GM13976 (cell line): ENCODE measurements at places on chromosomes 5 and 9.
A peak's percentile ranks its signal among the peaks of the same experiment; 100 is the strongest.

DNA sequence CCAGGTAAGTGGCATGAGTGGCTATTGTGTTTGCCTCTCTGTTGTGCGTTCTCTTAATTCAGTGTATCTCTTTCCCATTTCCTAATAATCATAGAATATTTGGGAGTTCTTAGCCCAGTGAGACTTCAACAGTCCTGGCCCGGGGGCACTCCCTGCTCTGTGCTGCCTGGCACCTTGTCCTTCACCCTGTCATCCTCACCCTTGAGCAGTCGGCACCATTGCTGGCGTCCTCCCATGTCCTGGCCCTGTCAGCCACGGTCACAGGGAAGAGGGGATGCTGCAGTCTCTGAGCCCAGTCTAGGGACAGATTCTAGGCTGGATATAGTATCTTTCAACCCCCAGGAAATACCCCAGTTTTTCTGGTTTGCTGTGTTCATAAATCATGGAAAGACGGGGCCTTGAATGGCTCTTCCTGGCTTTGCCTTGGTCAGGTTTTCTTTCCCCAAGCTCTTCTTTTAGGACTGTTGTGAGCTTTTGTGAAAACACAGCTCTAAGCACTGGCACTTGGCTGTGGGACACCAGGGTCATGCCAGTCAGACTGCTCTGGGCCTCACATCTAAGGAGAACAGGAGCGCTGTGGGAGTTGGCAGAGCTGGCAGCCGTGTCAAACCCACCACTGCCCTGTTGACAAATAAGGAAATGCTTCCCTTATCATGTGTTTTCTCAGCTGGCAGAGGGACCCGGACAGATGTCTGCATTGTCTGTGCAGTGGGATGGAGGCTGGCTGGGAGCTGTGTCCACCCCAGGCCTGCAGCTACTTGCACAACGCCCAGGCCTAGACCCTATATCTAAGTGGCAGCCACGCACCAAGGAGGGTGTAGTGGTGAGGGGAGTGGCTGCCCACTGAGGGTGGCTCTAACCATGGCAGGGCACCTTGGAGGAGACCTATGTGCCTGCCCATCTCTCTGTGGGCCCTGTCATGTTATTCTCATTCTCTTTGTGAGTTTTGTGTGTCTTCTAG lies 378.6 kb downstream of the ICE1 start:
- no peak for DNase-seq

DNA sequence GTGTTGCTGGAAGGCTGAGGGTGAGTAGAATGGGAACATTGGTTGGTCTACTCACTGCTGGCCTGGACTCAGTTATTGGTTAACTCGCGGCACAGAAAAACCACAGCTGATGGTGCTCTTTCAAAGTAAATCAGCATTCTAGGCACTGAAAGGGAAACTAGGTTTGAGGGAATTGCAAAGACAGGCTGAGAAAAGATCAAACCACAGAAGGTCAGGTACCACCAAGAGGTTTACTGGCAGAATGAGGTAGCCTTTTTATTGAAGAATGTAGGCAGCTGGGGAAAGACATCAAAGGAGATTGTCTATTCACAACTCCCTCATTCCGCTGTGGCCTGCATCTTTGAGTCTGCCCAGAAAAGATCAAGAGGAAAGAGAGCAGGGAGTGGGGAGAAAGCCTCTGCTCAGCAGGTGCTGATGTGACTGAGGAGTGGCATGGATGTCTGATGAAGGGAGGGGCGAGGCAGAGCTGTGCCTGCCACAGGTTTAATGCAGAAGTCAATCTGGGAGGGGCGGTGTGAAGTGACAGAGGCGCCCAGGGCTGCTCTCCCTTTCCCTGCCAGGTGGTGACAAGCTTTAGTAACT lies 255.5 kb downstream of the MAN2A1 start:
- no peak for DNase-seq

DNA sequence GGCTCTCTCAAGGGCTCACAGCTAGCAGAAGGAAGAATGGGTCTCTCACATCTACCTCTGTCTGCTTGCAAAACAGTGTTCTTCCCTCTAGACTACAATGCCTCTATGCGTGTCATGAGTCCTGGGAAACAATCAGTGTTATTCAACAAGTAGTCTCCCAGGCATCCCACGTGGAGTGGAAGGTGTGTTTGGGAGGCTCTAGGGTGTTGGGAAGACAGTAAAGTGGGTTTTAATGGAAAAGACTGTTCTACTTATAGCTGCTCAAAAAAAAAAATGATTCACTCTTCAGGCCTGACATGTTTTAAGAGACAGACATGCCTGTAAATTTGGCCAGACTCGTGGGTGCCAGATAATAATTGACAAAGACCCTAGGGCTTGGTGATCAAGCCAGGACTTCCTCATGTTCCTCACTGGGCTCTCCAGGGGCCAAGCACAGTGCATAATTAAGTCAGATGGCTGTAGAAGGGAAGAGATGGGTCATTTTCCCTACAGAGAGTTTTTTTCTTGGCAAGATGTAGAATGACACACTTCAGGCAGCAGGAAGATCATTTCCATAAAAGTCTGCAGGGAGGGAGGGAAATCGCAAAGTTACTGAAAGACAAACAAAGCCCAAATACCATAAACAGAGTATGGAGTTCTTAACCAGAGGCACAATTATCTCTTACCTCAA lies 246.4 kb downstream of the ACTL7B start:
- DNase-seq = no peak

GRCh38 chr5:76082772-76083554 lies at the start of gene SV2C:
Gene SV2C (plus strand): TSS chr5:76083383. CDS start chr5:76131751, 48,368 bp downstream.
- peak; percentile 55 for DNase-seq

- no peak for DNase-seq
These were observed 214.7 kb downstream of the PIK3R1 start for GRCh38 chr5:68430279-68430678.
